ENCODE measurements at places on chromosomes 7 and 10. TPM values are rescaled to one million over a fixed set of nuclear protein-coding genes. Genes with fewer than 3 reads are reported as not detected.

SEMA4G gene
- 46.9 TPM for total RNA-seq

MYL10 gene
- total RNA-seq, result not detected

GRCh38 chr10:132676193-132676891 is 109.6 kb downstream of the NKX6-2 start:
- peak; percentile 10 for DNase-seq

THSD7A gene
- 211 TPM for total RNA-seq

MBL2 gene
- total RNA-seq, result not detected

GRCh38 chr7:26318921-26319320 is 27.3 kb downstream of the SNX10 start:
- no peak for DNase-seq

- DNase-seq, result no peak
Observed at GRCh38 chr7:5470816-5471215, 47.2 kb upstream of the TNRC18 start.

HOXA6 gene
- not detected for total RNA-seq

- DNase-seq, result no peak
Observed at GRCh38 chr7:98137826-98138151, 31.1 kb downstream of the LMTK2 start.

- no peak for DNase-seq
Observed at GRCh38 chr7:143452495-143452894, 9.2 kb downstream of the TAS2R60 start.

DNA sequence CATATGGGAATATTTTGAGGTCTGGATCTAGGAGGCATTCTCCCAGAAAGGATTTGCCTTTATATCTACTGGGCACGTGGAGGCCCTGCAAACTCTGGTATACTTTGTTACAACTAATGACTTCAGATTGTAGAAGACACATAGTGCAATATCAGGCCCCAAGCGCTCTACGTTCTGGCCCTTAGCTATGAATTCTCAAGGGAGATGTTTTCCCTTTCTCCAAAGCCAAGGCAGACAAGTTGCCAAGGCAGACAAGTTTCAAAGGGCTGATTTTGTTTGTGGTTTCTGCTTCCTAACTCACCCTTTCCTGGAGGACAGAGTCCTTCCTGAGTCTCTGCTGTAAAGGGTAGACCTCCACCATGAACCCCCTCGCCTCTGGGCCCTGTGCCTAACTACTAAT is 99.4 kb upstream of the CTTNBP2 start:
- no peak for DNase-seq

C10orf95 gene
- not detected for total RNA-seq

DNA sequence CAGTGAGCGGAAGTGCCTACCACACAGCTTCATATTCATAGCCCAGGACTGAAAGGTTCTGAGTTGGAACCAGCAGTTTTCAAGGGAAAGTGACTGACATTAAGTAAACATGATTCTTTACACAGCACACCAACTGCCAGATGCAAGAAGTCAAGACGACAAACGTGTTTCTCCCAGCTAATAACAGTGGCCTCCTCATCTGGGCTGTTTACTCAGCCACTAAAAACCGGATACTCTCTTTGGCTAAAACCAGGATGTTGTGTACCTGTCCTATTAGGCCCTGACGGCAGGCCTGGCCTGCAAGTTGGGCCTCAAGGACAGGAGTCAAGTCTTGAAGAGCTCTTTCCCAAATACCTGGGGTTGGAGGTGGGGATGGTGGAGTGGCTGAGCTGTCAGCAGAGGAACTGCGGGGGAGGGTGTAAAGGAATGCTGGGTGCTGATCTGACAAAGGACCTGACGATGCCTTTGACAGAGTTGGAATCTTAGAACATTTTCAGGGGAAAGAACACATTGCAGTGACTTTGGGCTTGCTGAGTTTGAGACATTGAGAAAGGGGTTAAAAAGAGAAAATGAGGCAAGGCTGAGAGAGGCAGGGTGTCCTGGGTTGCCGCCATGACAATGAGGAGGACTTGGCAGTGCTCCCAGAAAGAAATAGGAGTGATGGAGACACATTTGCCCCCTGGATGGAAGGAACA is 57.7 kb downstream of the STEAP1B start:
- DNase-seq, result no peak

- DNase-seq, result no peak
Observed at GRCh38 chr10:129793479-129793878, 170.6 kb downstream of the EBF3 start.

ARMH3 gene
- 48.1 TPM for total RNA-seq

SBDS gene
- 66.3 TPM for total RNA-seq

CCL26 gene
- not detected for total RNA-seq

DNA sequence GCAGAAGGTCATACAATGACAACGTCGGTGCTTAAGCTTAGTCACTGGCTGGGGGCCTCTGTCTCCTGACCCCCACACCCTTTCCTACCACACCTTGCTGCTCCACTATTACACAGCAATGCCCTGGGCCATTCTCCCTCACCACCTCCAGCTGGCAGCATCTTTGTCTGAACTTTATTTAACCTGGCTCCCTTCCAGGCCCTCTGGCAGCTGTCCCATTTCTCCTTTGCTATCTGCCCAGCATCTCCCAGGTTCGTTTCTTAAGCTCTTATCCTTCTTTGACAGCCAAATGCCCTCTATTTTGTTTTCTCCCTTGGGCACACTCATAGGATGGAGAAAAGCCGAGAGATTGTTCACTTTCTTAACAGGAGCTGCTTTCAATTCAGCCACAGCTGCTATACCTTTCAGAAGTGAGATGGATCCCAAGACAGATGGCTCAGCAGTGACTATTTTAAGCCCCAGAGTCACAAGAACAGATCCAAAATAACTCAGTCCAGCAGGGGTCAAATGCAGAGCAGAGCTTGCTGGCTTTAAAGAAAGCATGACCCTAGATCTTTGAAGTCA is 1277.1 kb upstream of the AUTS2 start:
- peak; percentile 27 for DNase-seq

All from glutamatergic neuron (in vitro differentiated cells).